ENCODE measurements at places on chromosomes 7 and 10.

GRCh38 chr7:83362871-83363550, 200.3 kb upstream of the PCLO start:
- no peak for DNase-seq

DNA sequence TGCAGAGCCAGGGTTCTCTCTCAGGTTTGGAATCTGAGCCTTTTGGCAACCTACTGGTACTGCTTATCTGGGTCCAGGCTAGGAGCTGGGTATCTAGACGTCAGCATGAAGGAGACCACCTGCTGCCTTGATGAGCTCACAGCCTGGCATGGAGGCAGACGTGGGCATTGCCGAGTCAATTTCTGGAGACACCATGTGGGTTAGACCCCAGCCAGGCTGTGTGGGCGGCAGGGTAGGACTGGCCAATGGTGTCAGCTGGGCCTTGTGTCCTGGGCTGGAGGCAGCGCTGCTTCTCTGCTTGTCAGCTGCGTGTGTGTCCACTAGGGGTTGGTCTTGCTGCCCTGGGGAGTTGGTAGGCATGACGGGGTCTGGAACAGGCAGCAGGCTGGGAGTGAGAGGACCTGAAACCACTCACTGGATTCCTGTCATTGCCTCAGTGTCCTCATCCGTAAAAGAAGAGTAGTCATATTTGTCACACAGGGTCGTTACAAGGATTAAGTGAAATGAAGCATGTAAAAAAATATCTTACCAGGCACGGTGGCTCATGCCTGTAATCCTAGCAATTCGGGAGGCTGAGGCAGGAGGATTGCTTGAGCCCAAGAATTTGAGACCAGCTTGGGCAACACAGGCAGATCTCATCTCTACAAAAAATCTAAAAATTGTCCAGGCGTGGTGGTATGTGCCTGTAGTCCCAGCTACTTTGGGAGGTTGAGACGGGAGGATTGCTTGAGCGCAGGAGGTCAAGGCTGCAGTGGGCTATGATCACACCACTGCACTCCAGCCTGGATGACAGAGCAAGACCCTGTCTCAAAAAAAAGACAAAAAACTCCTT, 31.7 kb upstream of the ANKRD2 start:
- no peak for DNase-seq

GRCh38 chr7:70728872-70729552, 402.9 kb upstream of the GALNT17 start:
- DNase-seq = no peak

- peak; percentile 15 for DNase-seq
Measured at GRCh38 chr10:77333610-77334340, 303.8 kb downstream of the KCNMA1 start.

GRCh38 chr10:95314192-95314918, 23.6 kb upstream of the PDLIM1 start:
- peak; percentile 23 for DNase-seq

- no peak for DNase-seq
Measured at GRCh38 chr7:140650367-140650766, 9.8 kb upstream of the DENND2A start.

- DNase-seq = no peak
Measured at GRCh38 chr7:130982651-130983050, 248.6 kb upstream of the KLF14 start.

- no peak for DNase-seq
Measured at GRCh38 chr10:102982296-102982695, 64.2 kb downstream of the CNNM2 start.
